ENCODE measurements at places on chromosomes 4 and X.

DNA sequence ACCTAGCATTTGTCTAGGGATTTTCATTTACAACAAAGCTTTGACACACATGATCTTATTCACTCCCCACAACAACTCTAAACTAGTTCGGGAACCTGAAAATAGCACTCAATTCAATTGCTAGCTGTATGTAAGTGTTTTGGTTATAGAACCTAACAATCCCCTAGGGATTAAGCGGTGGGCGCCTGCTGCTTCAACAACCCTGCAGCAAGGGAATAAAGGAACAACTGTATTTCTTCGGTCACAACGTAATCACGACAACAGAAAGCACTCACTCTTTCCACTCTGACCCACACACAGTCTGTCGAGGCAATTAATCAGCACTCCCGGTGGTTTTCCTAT, 674 bp upstream of the DIAPH2 start:
- no peak for DNase-seq

DNA sequence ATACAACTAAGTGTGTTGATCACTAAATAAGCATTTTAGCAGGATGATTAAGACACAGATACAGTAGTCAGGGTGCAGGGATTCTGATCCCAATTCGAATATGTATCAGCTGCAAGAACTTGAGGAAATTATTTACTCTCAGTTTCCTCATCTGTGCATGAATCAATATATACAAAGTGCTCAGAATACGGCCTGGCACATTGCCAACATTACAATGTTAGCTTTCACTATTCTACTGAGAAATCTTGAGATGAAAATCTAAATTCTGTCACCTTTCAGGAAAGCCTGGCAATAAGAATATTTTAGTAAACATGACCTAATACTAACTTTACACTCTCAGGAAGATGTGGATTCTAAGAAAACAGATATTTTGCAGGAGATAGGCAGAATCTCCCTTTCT, 1001.6 kb upstream of the IGFBP7 start:
- DNase-seq, result no peak

DNA sequence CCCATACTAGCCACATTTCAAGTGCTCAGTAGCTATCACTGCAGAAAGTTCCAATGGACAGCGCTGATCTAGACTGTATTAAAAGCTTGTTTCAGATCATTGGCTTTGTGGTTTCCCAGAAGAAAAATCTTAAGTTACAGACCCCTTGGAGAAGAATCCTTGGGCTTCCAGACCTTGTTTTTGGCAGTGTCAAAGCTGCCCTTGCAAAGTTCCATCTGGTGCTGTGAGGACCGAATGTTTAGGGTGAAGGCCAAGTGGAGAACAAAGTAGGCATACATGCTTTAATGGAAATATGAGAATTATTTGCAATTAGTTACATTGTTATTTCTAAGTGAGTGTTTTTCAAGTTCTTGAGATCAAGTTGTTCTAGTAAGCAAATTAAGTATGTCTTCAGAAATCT, 144.7 kb downstream of the FRMPD4 start:
- DNase-seq, result no peak

DNA sequence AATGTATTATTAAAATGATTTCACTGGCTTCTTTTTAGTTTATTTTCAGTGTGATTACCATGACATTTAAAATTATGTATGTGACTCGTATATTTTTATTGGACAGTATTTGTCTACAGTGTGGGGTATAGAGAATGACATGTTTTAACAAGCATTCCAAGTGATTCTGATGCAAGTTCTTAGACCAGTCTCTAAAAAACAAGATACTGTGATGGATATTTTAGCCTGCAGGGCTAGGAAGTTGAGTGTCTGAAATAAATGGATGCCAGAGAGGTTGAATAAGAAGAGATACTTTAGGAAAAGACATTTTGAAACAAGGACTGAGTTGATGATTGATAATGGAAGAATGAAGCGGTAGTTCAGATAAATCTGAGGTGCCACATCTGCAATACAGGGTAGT, 3.5 kb upstream of the MAD2L1 start:
- DNase-seq, result no peak

GRCh38 chr4:186725469-186726425, 2.1 kb upstream of the FAT1 start:
- peak; percentile 94 for DNase-seq

DNA sequence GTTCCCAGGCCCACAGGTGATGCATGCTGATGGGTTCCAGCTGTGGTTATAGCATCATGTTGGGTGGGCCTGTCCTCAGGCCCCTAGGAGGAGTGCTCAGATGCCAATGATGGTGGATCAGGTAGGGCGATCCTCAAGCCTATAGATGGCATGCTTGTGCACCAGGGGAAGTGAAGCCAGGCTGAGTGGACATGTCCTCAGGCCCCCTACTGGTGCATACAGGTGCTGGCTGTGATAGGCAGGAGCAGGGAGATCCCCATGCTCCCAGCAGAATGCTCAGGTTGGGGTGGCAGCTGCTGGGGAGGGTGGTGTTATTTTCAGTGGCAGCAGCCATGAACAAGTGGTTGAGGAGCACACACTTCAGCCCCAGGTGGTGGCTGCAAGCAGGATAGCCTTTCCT, 96.0 kb downstream of the SMARCA1 start:
- DNase-seq, result no peak

DNA sequence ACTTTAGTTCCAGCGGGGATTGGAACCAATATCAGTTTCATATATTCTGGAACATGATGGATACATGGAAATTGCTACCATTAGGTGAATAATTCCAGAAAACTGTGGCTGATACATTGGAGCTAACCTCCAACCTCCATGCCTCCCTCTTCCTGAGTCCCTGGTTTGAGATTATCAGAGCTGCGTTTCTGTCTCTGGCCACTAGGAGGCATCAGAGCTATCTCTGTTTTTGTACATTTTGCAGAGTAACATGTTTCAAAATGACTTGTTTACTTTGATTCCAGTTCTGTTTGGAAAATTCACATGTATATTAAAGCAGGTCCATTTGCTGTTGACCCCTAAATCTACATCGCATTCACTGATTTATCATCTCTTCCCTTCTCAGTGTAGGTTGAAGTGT, 2.4 kb upstream of the RAB40AL start:
- DNase-seq, result no peak

- no peak for DNase-seq
Observed at GRCh38 chrX:39311646-39312045, 510.4 kb downstream of the MID1IP1 start.

DNA sequence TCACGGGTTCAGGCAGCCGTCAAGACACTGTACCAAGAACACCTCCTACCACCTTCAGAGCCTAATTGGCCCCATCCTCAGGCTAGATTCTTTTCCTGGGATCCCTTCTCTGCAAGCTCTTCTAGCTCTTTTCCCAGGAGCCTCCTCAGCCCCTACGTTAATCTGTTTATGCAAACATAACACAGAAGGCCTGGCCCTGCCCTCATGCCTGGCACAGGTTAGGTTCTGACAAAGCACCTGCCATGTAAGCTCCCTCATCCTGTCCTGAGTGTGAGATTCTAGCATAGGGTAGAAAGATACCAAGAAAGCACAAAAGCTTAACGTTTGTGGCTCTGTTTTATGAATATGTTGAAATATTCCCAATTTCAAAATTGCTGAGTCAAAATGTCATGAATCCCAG, 93.6 kb downstream of the IRF2 start:
- DNase-seq, result no peak

- no peak for DNase-seq
Observed at GRCh38 chr4:41339812-41340809, 83.4 kb downstream of the UCHL1 start.

- DNase-seq, result no peak
Observed at GRCh38 chrX:142923201-142923600, 102.5 kb upstream of the SPANXN4 start.

GRCh38 chrX:100980608-100981497, 11.3 kb downstream of the ARL13A start:
- no peak for DNase-seq

- no peak for DNase-seq
Observed at GRCh38 chr4:51840781-51841180, 2.2 kb upstream of the DCUN1D4 start.

GRCh38 chr4:66804979-66805378, 740.3 kb downstream of the CENPC start:
- DNase-seq, result no peak

DNA sequence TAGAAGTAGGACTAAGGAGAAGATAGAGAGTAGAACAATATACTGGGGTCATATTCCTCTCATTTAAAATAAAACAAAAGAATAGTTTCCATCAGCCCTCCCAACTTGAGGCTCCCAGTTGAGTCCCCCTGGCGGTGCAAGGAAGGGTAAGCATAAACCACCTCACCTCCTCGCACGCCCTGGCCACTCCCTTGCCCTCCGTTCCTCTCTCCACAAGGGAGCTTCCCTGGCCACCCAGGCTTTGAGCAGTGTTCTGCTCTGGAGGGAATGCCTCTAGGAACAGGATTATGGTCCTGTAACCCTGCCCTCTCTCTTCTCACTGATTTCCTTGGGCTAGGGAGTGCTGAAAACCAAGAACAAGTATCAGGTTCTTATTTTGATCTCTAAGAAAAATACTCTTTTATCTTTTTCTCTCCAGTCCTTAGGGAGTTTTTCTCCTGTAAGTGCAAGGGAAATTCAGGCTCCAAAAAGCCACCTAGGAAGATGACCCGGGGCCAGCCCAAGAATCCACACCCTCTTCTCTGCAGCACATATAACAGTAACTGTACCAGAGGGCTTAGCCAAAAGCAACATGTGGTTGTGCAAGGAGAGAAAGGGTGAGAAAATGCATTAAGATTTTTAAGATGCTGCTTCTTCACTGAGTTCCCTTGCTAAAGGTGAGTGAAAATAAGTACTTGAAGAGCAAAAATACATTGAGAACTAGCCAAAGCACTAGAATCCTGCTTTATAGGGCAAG, 69.9 kb downstream of the USP38 start:
- no peak for DNase-seq

DNA sequence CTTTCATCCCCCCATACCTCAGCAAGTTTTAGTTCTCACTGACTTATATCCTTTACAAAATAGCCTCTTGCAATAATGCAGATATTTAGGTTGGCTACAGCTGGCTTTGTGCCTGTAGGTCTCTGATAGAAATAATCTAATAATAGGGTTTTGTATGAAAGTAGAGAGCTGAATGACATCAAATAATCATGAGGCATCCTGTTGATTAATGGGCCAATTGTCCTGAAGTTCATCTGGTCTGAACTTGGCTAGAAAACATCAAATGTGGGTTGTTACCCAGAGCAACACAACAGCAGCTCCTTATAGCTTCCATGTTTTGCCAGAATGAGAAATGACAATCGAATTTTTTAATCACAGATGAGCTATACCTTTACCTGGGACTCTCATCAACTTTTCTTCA, 19.2 kb upstream of the LHFPL1 start:
- no peak for DNase-seq

DNA sequence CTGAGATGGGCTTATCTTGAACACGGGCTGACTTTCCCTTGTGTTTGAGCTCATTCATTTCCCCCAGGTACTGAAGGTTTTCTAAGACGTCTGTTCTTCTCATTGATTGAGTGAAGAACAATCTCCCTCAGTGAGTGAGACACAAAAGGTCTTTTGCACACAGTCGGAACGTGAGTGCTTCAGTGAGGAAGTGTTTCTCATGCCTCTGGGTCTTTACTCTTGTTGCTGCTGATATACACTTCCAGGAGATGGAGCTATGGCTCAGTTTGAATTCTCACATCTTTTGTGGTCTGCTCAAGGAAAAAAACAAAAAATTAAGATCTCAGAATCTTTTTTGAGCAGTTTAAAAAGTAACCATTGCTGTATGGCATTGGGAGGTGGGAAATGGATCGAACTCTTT, 981.9 kb upstream of the TENM3 start:
- peak; percentile 16 for DNase-seq

- DNase-seq, result no peak
Observed at GRCh38 chr4:116577321-116577720, 508.1 kb downstream of the TRAM1L1 start.

Data from right kidney (tissue), 9 donors.